ENCODE measurements at places on chromosomes 12 and 14. TPM values are rescaled to one million over a fixed set of nuclear protein-coding genes. Genes with fewer than 3 reads are reported as not detected.
A peak's percentile ranks its signal among the peaks of the same experiment; 100 is the strongest.

DNA sequence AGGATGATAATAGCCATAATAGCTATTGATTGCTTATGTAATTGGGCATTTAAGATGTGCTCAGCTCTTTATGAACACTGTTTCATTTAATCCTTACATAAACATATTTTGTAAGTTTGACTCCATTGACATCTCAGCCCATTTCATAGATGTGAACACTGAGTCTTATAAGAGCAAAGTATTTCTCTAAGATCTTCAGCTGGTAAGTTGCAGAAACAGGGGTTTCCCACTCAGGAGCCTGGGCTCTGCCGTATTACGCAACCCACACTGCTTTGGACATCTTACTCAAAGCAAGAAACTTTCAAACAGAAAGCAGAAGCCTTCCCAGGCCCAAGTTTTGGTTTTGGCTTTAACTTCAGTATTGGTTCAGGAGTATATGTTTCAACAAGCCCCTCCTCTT is 705.1 kb downstream of the MED13L start:
- DNase-seq, result no peak

GRCh38 chr12:9134981-9135628 is 19.4 kb upstream of the A2M start:
- peak; percentile 47 for DNase-seq

GRCh38 chr12:94426049-94426448 is 33.6 kb downstream of the CEP83 start:
- DNase-seq, result no peak

- no peak for DNase-seq
Observed at GRCh38 chr14:95935228-95935822, 58.7 kb downstream of the TUNAR start.

- no peak for DNase-seq
Observed at GRCh38 chr12:16189849-16190248, 87.6 kb downstream of the SLC15A5 start.

- DNase-seq, result no peak
Observed at GRCh38 chr12:13970803-13971202, 10.6 kb downstream of the GRIN2B start.

DNA sequence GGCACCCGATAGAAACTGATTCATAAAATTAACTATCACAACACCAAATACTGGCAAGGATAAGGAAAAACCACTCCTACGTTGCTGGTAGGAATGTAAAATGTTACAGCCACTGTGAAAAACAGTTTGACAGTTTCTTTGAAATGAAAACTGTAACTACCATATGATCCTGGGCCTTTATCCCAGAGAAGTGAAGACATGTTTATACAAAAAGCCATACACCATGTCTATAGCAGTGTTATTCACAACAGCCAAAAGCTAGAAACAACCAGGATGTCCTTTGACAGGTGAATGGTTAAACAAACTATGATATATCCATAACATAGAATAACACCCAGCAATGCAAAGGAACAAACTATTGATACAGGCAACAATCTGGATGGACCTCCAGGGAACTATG is 3.7 kb upstream of the C14orf132 start:
- DNase-seq, result no peak

- peak; percentile 85 for DNase-seq
Observed at GRCh38 chr14:77053046-77053841, 24.7 kb upstream of the IRF2BPL start.

DNA sequence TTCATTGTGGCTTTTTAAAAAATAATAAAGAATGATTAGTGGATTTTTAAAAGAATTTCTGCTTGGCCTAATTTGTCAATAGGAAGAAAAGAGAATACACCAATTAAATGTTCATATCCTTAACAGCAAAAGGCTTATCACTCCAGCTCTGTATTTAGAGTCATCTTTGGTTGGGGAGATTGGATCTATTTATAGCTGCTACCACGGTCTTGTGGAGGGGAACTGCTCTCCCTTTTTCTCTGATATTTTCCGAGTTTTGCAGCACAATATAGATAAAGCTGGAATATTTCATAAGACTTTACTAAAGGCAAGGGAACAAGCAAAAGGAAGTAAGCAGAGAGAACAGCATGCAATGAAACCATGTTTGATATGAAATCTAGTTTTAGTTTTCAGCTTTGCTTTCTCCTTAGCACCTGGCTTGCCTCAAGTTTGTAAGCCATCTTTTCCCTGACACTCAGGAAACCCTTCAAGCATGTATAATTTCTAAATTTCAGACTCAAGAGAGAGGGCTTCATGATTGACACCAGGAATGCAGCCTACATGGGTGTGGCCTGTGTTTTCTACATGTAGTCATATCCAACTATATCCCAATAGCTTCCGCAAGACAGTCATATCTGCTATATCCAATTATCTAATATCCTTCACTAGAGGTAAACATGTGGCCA is 35.2 kb downstream of the BRMS1L start:
- DNase-seq, result no peak

DNA sequence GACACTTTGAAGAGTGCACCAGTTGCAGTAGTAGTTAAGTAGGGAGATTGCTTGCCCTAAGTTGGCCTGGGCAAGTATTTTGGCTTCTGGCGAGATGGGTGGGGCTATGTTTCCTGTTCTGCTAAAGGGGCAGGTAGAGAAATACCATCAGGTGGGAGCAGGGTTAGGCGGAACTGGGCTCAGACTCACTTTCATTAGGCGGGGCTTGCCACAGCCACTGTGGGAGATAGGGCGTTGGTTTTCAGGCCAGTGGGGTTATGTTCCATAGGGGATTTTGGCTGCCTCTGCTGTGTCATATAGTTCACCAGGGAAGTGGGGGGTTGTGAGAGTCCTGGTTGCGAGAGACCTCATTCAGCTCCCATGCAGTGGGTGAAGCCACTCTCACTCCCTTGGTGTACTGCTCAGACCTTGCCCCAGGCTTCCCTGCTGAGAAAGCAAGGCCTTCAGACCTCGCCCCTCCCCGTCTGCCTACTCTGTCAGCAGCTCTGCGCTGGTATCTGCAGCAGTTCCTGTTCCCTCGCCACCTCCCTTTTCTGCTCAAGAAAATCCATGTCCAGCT is 43.3 kb downstream of the AEBP2 start:
- peak; percentile 52 for DNase-seq

The P2RX2 gene
- total RNA-seq, result 0.56 TPM

The TAS2R7 gene
- total RNA-seq, result not detected

The NRXN3 gene
- total RNA-seq, result 9.0 TPM

Data from lower lobe of right lung (tissue), 2 donors.